Stimulated activated CD4-positive, alpha-beta T cell treated with anti-CD3 and anti-CD28 coated beads, Interleukin-15, amount 100 ng/mL, for 48 hours (primary cell): ENCODE measurements at places on chromosomes 16 and 17.

- DNase-seq = no peak
These were observed 16.8 kb upstream of the MT4 start for GRCh38 chr16:56547949-56548567.

DNA sequence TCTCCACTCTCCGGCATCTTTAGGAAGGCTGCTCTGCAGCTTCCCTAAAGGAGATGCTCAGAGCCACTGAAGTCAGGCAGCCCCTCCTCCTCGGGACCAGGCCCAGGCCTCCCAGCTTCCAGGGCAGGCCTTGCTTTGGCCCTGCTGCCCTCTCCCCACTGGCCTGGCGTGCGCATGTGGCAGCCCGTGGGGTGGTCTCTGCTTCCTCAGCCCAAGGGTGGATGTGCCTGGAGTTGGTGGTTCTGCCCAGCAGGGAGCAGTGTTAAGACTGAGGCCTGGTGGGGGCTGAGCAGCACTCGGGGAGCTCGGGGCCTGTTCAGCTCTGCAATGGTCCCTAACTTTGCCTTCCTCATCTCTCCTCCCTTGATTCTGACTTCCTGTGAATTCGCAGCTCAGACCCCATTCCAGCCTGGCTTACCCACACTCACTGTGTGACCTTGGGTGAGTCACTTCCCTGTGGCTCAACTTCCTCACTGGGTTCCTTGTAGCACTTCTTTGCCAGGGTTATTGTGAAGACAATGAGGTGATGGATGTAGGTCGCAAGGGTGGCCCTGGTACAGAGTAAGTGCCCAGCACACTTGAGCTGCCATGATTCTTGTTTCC, 63.2 kb downstream of the NKD1 start:
- no peak for DNase-seq

GRCh38 chr16:57489229-57489628, 2.9 kb upstream of the DOK4 start:
- DNase-seq = no peak

DNA sequence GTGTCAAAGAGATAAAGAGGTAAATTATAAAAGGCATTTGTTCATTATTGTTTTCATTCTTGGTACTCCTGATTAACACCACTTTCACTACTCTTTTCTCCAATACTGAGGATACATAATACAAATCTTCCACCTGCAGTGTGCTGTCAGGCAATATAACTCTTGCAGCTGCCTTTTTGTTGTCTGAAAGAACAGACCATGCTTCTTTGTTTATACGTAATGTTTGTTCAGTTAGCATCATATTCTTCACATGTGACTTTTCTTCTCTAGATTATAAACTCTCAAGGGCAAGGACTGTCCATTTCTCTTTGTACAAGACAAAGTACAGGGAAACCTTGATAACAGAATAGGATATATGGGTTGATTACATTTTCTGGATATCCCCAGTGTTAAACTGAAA, 14.2 kb upstream of the ABCC11 start:
- DNase-seq = no peak

DNA sequence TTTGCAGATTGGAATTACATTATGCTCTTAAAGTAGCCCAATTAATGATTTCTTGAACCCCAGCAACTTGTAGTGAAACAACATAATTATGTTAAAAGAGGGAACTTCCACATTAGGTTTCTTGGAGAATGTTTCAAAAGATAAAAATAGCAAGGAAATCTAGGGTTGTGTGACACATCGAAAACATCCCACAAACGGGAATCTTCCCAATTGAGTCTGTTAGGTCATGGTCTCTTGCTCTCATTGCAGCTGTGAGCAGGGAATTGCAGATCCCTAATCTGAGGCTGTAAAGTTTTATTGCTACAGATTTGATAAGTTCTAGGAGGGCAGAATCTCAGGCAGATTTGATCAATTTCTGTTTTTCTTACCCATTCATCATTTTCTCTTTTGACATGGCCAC, 6.7 kb upstream of the LPO start:
- no peak for DNase-seq

GRCh38 chr16:87207965-87208364, 109.2 kb downstream of the C16orf95 start:
- DNase-seq = no peak

- no peak for DNase-seq
These were observed 3.5 kb downstream of the FAM171A2 start for GRCh38 chr17:44360144-44360533.

- DNase-seq = no peak
These were observed 16.9 kb upstream of the SP2 start for GRCh38 chr17:47879028-47879585.

- DNase-seq = no peak
These were observed 16.8 kb downstream of the TMEM100 start for GRCh38 chr17:55705847-55706246.

DNA sequence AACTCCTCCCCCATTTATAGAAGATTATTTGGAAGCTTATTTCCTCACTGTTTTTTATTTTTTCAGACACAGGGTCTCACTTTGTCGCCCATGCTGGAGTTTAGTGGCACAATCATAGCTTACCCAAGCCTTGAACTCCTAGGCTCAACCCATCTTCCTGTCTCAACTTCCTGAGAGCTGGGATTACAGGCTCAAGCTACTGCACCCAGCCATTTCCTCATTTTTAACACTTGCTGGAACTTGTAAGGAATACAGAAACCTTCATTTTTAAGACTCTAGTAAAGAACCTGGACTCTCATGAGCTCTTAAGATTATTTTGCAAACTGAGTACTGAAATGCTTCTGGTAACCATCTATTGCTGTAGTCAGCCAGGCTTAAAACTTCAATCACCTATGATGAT, 29.9 kb downstream of the KANSL1 start:
- DNase-seq = no peak

- DNase-seq = no peak
These were observed 9.6 kb downstream of the LLGL2 start for GRCh38 chr17:75535119-75535537.

DNA sequence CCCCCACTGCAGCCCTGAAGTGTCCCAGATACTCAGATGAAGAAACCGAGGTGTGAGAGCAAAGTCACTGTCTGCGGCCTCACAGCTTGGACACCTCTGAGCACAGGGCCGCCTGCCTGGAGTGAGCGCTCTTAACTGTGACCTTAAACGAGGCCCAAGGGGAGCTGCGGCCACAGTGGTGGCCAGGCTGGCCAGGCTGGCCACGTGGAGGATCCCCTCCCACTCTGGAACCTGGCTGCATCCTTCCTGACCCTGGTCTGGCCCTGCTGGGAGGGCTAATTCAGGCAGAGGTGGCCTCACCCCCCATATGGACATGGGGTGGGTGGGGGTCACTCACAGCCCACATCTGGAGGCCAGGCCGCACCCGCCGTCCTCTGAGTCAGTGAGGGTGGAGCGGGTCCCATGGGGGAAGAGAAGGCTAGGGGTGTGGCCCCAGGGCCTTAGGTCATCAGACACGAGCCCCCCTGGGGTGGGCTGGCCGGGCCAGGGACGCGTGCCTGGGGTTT, 6.6 kb downstream of the VASN start:
- no peak for DNase-seq

DNA sequence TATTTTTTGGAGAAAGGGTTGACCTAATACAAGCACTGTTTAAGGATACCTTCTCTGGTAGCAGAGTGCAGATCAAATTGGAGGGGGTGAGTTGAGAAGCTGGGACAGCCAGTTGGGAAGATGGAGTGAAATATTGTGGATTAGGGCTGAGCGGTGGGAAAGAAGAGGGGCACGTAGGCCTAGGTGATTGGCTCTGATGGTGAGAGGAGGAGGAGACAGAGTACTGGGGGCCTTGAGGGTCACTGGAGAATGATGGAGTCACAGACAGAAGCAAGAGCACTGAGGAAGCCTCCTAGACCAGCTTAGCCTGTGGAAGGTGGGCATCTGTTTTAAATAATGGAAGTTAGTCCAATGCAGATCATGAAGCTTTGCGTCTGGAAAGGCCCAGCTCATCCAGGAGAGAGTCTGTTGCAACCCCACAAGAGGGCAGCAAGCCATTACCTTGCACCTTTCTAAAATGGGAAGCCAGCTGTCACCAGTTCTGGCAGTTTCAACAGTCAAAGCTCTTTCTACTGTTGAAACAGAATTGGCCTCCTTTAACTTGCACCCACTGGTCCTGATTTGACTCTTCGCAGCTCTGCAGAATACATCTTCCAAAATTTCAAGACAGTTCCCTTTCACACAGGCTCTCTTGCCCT, 11.8 kb downstream of the SLC9A5 start:
- no peak for DNase-seq

GRCh38 chr17:2692781-2693135, 18.8 kb downstream of the CLUH start:
- DNase-seq = no peak

DNA sequence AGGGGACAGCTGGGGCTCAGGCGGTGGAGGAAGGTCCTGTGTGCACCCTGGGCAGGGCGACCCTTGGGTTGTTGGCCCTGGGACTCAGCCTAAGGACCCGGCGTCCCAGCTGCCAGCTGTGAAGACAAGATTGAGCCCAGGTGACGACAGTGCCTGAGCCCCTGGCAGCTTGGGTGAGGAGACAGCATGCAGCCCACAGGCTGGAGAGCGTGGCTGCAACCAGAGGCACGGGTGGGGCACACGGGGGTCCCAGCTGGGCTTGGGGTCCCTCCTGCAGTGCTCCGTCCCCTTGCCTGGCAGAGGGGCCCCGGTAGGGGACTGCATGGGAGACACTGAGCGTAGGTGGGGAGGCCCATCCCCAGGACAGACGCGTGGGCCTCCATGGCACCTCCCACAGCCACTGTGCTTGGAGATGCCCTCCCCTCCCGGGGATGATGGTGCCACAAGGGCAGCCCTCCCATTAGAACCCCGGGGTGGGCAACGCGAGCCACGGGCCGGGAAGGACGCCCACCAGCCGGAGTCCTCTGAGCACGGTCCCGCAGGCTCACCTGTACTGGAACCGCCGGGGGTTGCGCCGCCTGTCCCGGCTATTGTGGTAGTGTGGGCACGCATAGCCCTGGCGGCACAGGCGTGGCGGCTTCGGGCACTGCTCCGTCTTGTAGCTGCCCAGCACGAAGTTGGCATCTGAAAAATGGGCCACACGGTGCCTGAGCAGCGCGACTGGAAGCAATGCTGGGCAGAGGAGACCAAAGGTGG, 15.5 kb downstream of the UNKL start:
- DNase-seq = no peak

GRCh38 chr16:12901597-12902461, at the start of gene SHISA9:
Gene SHISA9 (plus strand): TSS chr16:12901598.
- no peak for DNase-seq

GRCh38 chr16:17325476-17326143, 145.2 kb downstream of the XYLT1 start:
- no peak for DNase-seq

- no peak for DNase-seq
These were observed 6.6 kb downstream of the PTX4 start for GRCh38 chr16:1481906-1482835.
